Stimulated activated CD8-positive, alpha-beta memory T cell treated with anti-CD3 and anti-CD28 coated beads, Interleukin-7, amount 100 ng/mL, for 1 hour (primary cell): ENCODE measurements at places on chromosomes 4 and X.

- DNase-seq, result no peak
Measured at GRCh38 chr4:152304220-152304619, 231.7 kb downstream of the FBXW7 start.

GRCh38 chr4:174430576-174430975 is 91.7 kb downstream of the HPGD start:
- no peak for DNase-seq

DNA sequence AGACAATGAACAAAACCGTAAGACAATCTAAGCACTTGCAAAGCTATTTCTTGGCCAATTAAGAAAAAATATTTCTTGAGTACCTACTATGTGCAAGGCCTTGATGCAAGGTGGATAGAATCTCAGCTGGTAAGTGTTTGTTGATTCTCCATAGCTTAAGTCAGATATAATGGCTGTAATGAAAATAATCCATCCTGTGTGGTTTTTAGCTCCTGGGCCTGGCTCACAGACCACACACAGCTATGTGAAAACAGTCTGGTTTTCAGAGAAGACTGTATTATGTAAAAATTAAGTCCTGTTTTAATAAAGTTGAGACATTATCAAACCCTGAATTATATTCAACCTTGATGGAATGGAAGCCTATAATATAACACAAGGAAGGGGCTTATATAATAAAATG is 7.8 kb upstream of the DDIT4L start:
- DNase-seq, result no peak

DNA sequence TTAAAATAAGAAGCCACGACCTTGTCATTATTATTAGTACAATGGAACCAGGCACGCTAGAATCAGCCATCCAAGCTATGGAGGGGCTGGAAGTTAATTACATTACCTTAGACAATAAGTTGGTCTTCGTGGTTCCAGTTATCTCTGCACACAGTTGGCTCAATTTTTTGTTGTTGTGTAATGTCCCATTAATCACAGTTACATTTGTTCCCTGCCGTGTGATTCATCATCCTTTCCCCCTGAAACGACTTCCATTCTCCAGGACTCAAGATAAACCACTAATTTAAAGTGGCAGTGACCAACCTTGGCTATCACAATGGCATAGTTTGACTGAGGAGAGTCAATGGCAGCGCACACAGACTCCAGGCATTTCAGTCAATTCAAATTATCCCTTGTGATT is 905.0 kb downstream of the RAB28 start:
- no peak for DNase-seq

DNA sequence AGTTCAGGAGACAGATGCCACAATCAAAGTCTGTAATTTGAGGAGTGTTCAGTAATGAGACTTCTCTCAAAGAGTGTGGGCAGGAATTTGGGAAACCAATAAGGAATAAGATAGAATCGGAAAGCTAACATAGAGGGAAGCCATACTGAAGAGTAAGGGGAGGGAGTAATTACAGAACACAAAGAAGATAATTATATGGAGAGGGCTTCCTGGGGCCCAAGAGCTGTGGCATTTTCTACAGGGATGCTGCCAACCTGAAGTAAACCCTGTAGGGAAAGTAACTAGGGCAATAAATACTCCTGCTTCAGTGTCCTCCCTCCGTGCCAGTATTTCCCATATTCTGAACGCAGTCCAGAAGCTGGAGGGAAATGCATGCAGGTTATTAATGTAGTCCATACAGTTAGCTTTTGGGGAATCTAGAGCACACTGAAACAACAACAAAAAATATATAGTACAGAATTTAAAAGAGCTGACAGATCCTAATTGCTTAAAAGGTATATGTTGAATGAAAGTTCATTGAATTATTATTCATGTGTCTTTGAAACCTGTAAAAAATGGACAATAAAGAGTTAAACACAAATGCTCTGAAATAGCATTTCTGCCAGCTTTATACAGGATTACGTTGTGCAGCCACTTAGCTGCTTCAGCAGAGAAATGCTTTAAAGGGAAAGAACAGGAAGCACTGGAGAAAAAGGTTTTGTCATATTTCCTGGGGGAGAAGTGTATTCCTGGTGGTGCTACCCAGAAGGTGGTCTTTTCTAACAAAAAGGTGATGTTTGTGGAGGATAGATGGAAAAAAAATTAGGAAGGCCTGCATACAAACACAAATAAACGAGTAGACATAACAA is 48.0 kb downstream of the CXXC4 start:
- no peak for DNase-seq

GRCh38 chr4:87073199-87074120 is 138.6 kb downstream of the AFF1 start:
- DNase-seq, result peak; percentile 6
